ENCODE measurements at places on chromosomes 12 and 14.

- no peak for DNase-seq
Observed at GRCh38 chr14:94192536-94192935, 18.4 kb downstream of the PPP4R4 start.

DNA sequence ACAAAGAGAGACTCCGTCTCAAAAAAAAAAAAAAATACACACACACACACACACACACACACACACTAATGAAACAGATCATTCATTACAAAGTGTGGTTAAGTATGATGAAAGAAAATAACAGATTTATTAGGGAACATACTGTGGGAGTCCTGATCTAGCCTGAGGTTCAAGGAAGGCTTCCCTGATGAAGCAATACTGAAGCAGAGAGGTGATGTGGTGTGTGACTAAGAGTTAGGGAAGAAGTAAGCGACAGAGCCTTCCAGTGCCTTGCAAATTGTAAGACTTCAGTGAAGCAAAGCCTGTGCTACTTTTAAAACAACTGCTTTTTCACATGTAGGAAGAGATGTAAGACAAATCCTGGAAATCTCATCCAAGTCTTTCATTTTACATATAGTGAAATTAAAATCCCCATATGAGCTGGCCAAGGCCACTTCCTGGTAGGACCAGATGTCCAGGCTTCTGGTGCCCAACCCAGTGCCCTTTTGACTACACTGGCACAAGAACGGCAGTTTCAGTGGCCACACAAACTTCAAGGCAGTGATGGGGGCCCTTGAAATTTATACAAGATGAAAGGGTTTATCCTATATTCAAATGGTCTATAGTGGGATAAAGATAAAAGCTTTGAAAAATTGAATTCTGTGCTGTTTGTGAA is 86.2 kb downstream of the STON2 start:
- no peak for DNase-seq

- no peak for DNase-seq
Observed at GRCh38 chr12:124629117-124629516, 61.7 kb upstream of the NCOR2 start.

DNA sequence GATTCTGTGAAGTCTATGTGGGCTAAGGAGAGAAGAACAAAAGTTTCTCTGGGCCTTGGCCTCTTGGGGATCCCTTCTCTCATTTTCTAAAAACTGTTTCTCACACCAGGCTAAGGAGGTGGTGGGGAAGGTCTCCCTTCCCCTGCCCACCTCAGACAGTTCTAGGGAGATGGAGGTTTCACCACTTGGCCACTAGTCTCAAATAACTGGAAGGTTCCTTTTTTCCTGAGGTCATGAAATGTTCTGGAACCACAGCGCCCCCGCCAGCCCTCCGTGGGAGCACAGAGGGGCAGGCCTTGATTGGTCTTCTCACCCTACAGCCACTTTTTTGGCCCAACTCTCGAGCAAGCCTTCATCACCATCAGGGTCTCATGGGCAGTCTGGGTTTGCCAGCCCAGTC is 12.6 kb downstream of the C12orf43 start:
- no peak for DNase-seq

- no peak for DNase-seq
Observed at GRCh38 chr12:3165078-3165980, 88.2 kb downstream of the TSPAN9 start.

GRCh38 chr12:107491856-107492255 is 193.7 kb upstream of the PWP1 start:
- no peak for DNase-seq
